ENCODE measurements at places on chromosomes 6 and 20.

DNA sequence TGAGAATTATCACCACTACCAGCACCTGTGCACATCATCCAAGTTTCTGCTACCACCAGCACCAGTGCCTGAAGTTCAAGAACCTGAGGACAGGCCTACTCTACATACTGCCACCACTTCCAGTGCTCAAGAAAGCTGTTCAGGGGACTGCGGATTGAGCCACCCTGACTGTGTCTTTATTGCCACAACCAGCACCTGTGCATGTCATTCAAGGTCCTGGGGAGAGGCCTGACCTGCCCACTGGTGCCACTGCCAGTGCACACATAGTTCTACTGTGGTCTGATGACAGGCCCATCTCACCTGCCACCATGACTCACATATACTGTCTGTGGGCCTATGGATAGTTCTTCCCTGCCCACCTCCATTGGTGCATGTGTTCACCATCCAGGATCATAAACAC, 559.4 kb downstream of the COL12A1 start:
- DNase-seq: no peak

GRCh38 chr6:134746140-134746539, 203.8 kb downstream of the ALDH8A1 start:
- no peak for DNase-seq

- DNase-seq: no peak
These were observed 4.2 kb downstream of the TNFAIP3 start for GRCh38 chr6:137871291-137871690.

- DNase-seq: no peak
These were observed 38.4 kb downstream of the VSTM2L start for GRCh38 chr20:37941332-37941731.

DNA sequence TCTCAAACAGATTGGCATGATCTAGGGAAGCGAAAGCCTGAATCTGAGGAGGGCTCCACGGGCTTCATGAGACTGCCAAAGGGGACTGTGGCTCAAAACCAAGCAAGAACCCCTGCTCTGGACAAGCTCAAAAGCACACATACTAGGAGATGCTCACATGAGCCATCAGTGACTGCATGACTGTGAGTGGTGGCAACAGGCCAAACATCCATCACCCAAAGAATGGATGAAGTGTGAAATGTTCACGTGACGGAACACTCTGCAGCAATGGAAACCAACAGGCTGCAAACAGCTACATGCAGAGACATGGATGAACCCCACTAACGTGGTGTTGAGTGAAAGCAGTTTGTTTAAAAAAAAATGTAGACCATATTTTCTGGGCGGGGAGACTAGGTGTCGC, 136.3 kb downstream of the PREX1 start:
- DNase-seq: no peak

DNA sequence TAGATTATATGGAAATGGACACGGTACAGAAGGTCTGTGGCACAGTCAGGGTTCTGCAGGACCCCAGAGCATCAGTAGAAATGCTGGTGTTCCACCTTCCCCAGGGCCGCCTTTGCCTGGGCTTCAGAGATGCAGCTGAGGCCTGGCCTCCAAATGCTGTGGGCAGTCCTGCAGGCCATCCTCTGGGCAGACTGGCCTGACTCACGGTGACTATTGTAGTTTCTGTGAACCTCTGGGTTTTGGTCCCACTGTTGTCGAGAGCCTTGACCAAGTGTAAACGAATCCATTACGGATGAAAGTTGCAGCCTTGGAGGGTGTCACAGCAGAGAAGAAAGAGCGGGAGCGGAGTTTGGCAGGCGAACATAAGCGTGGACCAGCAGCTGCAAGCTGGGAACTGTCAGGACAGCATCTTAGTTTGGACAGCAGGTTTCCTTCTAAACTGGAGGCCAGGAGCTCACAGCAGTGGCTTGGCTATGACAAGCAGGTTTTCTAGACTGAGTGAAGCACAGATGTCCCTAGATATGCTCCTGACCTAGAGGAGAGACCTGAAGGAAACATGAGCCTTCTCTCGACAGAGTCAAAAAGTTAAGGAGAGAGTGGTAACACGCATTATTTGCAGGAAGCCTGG, 46.2 kb upstream of the BCLAF1 start:
- no peak for DNase-seq

DNA sequence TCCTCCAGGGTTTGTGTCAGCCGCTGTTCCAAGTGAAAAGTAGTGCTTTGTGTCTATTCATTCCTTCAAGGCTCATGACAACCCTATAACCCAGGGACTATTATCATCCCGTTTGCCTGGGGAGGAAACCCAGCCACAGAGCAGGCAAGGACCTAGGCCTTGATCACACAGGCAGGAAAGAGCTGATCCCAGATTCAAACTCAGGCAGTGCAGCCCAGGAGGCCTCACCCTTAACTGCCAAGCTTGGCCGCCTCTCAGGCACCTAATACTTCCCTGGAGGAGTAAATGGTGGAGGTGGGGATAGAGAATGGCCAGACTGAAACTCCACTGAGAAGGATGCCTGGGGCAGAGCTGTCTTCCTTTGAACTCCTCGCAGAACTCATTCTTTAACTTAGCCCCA, 215.1 kb upstream of the QKI start:
- no peak for DNase-seq

DNA sequence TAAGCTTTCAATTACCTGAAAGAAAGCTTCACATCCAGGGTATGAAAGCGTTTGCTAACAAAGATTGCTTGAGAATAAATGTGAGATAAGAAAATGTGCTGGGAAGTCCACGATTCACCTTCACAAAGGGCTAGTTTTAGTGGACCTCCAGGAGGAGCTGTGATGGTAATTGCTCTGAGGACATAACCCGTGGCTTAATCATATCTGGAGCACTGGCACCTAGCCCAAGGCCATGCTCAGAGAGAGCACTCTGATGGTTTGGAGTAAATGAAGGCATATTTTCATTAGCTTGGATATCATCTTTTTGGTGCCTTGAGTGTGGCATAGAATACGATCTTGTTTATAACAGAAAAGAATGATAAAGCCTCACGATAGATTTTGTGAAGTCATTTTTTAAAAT, 46.9 kb upstream of the BACH2 start:
- DNase-seq: no peak

DNA sequence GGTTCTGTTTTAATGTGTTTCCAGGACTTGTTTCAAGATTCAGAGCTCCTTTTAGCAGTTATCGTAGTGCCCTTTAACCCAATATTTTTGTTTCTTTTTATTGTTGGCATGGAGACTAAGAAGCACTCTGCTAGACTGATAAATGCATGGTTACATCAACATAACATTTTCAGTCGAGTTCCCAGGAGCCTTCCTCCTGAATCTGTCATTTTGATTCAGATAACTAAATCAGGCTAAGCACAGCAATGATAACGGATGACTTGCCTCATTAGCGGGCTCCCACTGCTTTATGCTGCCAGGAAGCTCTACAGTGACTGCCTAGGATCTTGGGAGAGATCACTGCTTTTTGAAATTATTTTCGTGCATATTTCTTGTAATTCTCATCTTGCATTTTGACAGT, 772.8 kb upstream of the GJE1 start:
- DNase-seq: no peak

GRCh38 chr6:511488-512137, 120.1 kb downstream of the IRF4 start:
- no peak for DNase-seq

- DNase-seq: no peak
These were observed 133.8 kb downstream of the ARID1B start for GRCh38 chr6:156910938-156911337.

GRCh38 chr6:142279350-142280180, 22.2 kb upstream of the ADGRG6 start:
- DNase-seq: no peak

- no peak for DNase-seq
These were observed 80.6 kb upstream of the HIVEP1 start for GRCh38 chr6:11931296-11932035.

- DNase-seq: no peak
These were observed 6.4 kb upstream of the MTRES1 start for GRCh38 chr6:107021446-107022185.

GRCh38 chr6:157158897-157159296, 164.4 kb downstream of the TMEM242 start:
- DNase-seq: no peak

GRCh38 chr6:137877113-137877512, 10.1 kb downstream of the TNFAIP3 start:
- DNase-seq: no peak

DNA sequence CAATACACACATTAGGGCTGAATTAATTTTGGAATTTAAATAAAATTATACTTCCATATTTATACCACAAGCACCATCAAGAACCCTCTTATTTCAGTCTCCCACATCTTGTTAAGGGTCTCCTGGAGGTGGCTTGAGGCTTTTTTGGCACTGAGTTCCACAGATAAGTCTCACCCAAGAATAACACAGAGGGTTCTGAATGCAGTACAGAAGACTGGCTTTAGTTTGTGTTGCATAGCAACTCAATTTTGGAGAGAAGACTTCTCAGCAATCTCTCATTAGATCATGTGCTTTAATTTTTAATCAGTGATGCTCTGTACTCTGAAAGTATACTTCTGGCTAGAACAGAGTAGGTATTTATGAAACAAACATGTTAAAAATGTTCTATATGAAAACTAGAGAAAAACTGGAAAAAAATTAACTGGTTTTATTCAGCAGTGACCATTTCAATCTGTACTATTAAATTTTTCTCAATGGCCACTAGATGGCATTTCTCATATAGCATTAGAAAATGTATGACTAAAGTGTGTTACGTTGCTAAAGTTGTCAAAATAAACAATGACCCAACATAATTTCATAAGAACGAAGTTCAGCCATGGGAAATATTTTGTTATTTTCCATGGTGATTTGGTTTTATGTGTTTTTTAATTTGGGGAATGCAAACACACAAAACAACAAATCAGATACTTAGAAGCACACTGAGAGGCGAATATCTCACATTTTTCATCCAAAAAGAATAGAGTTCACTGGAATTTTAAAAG, 32.7 kb upstream of the MAP7 start:
- no peak for DNase-seq

DNA sequence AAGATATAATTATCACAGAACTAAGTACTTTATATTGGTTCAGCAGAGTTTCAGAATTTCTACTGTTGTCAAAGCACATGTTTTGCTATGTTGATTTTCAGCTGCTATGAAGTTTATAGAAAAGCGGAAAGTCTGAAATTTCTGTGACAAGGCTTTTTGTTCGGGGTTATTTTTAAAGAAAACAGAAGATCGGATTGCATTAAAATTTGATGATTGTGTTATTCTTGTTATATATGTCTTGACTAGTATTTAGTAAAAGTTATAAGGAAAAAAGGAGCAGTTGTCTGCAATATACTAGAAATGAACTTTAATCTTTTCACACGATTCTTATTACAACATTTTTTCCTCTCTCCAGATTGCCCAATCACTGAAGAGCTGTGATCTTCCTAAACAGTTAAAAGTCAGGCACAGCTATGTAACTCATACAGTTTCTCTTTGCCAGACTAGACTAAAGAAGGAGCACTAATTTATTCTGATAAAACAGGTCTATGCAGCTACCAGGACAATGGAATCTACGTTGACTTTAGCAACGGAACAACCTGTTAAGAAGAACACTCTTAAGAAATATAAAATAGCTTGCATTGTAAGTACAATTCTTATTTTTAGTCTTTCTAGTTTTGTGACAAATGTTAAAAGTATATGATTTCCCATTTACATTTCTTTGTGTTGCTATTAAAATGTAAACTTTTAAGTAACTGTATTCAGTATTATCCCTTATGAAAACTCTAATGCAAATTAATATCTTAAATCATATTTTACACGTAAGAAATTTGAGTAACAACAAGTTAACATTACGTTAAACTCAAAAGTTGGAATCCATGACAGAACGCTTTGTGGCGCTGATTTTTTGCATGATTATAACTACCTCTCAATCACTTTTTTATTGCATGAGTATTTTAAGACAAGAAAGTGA, at the start of gene ENPP3:
Gene ENPP3, plus strand, starts transcription at position 423 of the 913 bp plus-strand sequence. Its CDS starts 83 bp downstream, at position 506.
- DNase-seq: no peak

DNA sequence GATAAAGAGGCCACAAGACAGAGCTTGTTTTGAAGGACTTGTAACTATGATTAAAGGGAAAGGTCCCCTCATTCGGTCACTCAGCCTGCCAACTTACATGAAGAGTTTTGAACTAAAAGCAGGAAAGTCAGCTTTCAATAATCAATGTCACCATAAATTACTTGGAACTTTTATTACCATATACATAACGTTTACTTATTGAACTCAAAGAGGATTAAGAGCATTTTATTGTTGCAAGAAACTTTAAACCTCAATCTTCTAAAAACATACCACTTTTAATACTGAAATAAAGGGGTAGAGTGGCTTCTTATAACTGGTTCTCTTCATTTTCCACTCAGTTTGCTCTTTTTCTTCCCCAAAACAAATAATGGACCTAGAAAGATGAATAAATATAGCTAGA, 65.1 kb downstream of the CNKSR3 start:
- DNase-seq: no peak

- DNase-seq: no peak
These were observed 91.5 kb upstream of the RREB1 start for GRCh38 chr6:7016226-7016625.

DNA sequence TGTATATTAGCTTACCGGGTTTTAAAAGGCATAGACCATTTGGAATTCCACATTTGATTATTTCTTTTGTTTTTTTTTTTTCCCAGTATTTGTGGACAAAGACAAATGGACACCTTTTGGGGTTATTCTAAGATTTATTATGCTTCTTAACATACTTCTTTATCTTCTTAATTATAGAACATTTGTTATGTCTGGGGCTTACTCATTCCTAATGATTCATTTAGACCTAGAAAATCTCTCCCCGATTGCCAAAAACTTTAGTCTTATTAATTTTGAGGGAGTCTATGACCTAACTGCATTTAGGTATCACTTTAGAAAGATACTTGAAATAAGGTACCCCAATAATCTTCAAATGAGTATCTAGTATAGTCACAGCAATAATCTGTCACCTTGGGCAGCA, 170.7 kb upstream of the PREP start:
- no peak for DNase-seq

- DNase-seq: no peak
These were observed 198.7 kb downstream of the MOXD1 start for GRCh38 chr6:132202574-132202973.

- DNase-seq: no peak
These were observed 34.3 kb downstream of the RPRD1B start for GRCh38 chr20:38067717-38068365.

- DNase-seq: peak; percentile 77
These were observed 1.4 kb downstream of the BTN1A1 start for GRCh38 chr6:26501482-26501986.

DNA sequence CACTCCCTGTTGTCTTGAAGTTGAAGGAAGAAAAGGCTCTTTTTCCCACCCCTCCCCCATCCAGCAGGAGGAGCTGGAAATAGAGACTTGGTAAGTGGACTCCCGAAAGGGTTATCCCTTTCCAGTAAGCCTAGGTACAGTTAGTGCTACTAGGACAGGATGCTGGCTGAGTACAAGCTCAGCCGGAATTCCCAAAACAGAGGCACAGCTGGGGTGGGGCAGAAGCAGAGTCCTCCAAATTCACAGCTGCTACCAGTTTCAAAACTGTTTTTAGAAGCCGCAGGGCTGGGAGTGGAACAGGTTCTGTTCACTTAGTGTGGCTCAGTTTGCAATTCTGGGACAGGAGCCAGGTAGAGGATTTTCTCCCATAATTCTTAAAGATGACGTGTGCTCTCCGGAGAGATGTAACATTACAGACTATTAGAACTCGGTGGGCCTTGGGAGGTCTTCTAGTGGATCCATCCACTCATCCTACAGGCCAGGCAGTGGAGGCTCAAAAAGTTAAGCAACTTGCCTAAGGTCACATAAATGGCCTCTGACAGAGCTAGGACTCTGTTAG, 19.0 kb upstream of the UTRN start:
- no peak for DNase-seq

Measured in activated effector memory CD4-positive, alpha-beta T cell treated with anti-CD3 and anti-CD28 coated beads, Interleukin-2, amount 50 U/mL, for 16 hours (primary cell).